ENCODE measurements at places on chromosomes 11 and 22. TPM values are rescaled to one million over a fixed set of nuclear protein-coding genes. Genes with fewer than 3 reads are reported as not detected.
A peak's percentile ranks its signal among the peaks of the same experiment; 100 is the strongest.

DNA sequence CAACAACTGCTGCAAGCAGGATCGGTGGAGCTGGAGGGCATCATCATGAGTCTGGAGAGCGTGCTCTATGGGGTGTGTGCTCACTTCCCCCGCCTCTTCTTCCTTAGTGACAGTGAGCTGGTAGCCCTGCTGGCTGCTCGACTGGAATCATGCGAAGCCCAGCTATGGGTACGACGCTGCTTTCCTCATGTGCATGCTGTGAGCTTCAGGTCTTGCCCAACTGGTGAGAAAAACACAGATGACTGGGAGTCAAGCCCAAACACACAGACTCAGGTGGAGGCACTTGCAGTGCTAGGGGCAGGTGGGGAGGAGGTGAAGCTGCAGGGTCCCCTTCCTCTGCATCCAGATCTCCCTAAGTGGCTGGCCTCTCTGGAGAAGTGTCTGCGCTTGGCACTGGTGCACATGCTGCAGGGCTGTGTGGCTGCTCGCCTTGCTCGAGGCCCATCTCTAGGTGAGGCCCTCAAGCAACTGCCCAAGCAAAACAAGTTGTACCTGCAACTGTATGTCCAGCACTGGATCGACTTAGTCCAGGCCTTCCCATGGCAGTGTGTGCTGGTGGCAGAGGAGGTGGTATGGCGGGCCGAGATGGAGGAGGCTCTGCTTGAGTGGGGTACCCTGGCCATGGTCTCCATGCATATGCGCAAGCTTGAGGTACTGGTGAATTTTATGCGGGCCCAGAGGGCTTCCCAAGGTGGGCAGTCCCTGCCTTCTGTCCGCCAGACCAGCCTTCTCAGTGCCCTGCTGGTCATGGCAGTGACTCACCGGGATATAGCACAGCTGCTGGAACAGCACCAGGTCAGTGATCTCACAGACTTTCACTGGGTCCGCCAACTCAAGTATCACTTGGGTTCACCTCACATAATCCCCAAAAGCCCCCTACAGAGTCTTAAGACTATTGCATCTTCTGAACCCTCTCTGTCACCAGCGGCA, 48.1 kb downstream of the DNHD1 start:
- H3K36me3 ChIP-seq = no peaks in the 10 kb centered on the region
- H3K4me1 ChIP-seq = no peaks in the 10 kb centered on the region
- DNase-seq = no peak
- H3K4me3 ChIP-seq = no peak overlapping the region
- H3K27me3 ChIP-seq = no peaks in the 10 kb centered on the region

The SLC5A4 gene
- total RNA-seq = not detected

The WBP2NL gene
- total RNA-seq = 12.7 TPM

GRCh38 chr22:32202539-32203180, 2.2 kb downstream of the RFPL2 start:
- peak overlapping the region; percentile 25 for H3K4me3 ChIP-seq
- peak; percentile 53 for DNase-seq
- peaks cover 3% of the 10 kb centered on the region for H3K4me1 ChIP-seq
- H3K36me3 ChIP-seq = no peaks in the 10 kb centered on the region
- H3K27ac ChIP-seq = peak overlapping the region; percentile 58

GRCh38 chr22:35540595-35541253, at the start of gene RASD2:
TSS of gene RASD2 (plus strand) at chr22:35540831. CDS start at chr22:35546810, 5,979 bp downstream.
- no peaks in the 10 kb centered on the region for H3K27me3 ChIP-seq
- peak within 1 kb of the TSS; percentile 51 for H3K4me3 ChIP-seq
- peak within 1 kb of the TSS; percentile 84 for H3K27ac ChIP-seq
- no peaks in the 10 kb centered on the region for H3K4me1 ChIP-seq

DNA sequence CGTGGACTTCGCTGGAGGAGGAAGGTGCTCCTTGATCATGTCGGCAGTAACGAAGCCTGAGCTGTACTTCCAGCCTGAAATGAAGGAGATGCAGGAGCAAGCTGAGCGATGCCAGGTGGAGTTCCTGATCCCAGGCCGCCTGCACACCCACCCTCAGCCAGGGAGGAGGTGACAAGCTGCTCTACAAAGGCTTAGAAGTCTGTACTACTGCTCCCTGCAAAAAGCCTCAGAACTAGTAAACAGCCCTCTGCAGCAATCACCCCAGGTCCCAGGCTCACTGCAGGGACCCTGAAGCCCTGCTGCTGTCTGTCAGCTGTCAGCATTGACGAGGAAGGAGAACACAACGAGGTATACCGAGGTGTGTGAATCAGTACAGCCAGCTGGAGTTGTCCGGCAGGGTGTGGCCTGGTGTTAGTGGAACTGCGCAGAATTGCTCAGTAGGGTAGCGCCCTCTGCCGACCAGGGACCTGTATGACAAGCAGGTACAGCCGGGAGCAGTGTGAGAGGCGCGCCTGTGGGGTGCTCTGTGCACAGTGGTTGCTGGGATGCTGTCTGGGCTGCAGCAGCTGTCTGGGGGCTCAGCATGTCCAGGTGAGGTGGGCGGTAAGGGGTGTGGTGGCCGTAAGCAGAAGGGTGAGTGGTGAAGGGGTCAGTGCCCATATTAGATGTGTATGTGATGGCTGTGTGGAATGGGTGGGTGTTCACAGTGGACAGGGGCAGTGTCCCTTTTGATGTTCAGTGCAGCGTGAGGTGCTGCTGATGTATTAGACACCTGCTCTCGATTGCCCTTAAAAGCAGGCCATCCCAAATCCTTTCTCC, 7.6 kb downstream of the CYB5R2 start:
- no peaks in the 10 kb centered on the region for H3K27me3 ChIP-seq
- H3K36me3 ChIP-seq = no peaks in the 10 kb centered on the region
- H3K4me1 ChIP-seq = no peaks in the 10 kb centered on the region

GRCh38 chr11:36012455-36012854, 68.6 kb downstream of the LDLRAD3 start:
- H3K4me3 ChIP-seq = no peak overlapping the region
- peaks cover 23% of the 10 kb centered on the region for H3K4me1 ChIP-seq
- no peaks in the 10 kb centered on the region for H3K36me3 ChIP-seq
- no peak for DNase-seq
- H3K27me3 ChIP-seq = no peaks in the 10 kb centered on the region
